ENCODE measurements at places on chromosomes 4 and X.
A peak's percentile ranks its signal among the peaks of the same experiment; 100 is the strongest.

DNA sequence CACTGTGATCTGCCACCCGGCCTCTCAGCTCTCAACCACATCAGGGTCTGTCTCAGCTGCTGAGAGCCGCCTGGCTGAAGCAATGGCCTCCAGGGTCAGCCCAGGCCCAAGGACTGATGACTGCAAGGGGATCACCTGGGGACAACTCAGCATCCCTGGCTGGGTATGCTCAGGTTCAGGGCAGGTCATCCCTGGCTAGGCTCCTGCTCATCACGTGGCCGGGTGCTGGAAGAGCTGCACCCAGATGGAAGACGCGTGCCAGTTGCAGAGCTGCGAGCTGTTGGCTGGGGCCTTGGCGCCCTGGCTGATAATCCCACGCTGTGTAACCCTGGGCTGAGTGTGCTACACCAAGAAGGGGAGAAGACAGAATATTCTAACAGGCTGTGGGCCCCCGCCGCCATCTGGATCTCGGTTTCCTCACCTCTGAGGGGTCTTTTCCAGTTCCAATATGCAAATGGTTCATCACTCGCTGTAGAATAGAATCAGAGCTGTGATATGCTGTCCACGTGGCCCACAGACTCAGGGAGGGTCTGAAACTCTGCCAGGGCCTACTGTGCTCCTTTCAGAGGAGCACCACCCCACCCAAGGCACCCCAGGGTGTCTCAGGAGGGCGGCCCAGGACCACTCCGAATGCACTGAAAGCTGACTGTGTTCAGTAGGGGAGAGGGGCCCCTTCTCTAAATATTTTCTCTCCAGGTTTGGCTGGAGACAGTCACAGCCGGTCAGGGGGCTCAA is 338.8 kb downstream of the BCOR start:
- DNase-seq: no peak

GRCh38 chr4:146975036-146975435 is 29.4 kb upstream of the TTC29 start:
- no peak for DNase-seq

DNA sequence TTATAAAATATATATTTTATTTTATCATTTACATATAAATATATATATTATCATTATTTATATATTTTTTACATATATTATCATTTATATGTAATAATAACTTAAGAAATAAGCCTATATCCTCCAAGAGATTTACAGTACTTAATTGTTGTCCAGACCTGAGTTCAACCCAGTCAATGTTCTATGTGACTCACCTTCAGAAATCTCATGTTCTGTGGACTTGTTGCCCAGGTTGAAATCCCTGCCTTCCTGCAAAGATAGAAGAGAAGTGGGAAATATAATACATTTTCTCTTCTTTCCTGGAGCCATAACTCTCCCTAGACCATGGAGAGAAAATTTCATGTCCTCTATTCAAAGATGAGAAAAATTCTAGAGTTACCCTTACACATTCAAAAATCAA is 247.3 kb downstream of the PARM1 start:
- no peak for DNase-seq

DNA sequence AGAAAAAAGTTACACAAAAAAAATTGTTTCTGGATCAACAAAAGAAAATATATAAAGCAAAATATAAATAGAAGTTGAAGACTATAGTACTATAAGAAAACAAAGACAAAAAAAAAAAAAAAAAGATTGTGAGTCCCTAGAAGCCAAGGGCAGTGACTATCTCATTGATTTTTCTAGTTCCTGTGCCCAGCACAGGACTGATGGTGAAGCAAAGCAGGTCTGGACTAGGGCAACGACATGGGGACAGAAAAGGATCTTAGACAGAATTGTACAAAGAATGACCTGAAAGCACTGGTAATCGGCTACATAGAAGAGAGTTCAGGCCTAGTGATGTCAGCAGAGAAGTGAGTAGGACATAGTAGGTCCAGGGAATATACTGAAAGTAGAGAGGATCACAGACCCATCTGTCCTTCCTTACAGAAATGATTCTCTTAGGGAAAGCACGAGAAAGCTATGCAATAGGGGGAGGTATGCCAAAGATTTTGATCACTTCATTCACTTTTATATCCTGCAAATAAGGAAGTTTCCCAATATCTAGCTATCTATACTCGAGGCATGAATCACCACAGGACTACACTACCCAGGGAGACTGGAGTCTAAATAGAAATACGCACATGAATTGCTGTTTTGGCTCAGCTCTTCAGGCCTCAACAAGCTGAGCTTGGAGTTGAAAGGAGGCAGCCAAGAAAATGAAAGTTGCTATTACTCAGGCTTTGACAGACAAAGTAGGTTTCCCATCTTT is 230.9 kb upstream of the GPC4 start:
- no peak for DNase-seq

DNA sequence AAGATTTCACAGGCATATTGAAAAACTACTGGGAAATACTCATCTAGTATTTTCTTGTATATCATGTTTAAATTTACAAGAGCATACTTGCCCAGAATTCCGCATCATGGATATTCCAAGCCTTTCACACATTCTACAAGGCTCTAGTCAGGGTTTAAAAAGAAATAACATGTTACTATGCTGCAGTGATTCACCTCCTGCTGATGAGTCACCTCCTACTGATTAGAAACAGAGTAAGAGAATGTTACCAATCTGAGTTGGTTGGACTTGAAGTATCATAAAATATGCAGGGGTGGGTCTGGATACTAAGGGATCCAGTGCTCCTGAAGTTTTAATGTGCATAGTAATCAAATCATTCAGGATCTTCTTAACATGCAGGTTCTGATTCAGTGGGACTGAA is 192.0 kb upstream of the ANK2 start:
- no peak for DNase-seq

- no peak for DNase-seq
Observed at GRCh38 chr4:77805840-77806239, 13.3 kb downstream of the CNOT6L start.

- no peak for DNase-seq
Observed at GRCh38 chr4:38820329-38821061, 15.9 kb upstream of the TLR1 start.

GRCh38 chr4:124018383-124019317 is 622.1 kb downstream of the SPRY1 start:
- DNase-seq: no peak

DNA sequence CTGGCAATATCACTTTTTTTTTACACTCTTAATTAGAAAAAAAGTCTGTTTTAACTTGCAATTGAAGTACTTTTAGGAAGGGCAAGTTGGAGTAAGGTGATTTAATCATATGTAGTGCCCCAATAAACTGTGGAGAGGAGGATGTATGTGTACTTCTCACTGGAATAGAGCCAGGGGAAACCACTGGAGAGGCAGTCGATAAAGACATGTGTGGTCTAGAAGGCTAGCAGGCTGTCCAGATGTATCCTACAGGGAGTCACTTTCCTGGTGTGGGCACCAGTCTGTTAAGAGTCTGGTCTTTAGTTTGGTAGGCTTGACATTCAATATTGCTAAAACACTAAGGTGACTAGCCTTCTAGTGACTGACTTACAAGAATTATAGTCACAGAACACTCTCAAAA is 9.6 kb upstream of the SGMS2 start:
- DNase-seq: no peak

DNA sequence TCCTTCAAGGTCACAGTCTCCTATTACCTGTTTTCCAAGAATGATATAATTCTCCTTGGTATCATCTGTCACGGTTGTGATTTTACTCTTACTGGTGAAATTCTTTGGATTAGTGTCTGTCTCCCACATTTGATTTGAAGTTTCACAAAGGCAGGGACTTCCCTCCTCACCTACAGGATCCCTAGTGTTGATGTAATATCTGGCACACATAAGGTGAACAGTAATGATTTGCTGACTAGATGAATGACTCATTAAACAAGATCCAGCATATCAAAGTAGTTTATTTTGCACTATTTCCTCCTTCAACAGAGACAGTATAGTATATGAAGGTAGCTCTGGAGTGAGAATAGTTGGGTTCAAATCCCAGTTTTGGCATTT is 135.3 kb upstream of the IL1RAPL2 start:
- no peak for DNase-seq

DNA sequence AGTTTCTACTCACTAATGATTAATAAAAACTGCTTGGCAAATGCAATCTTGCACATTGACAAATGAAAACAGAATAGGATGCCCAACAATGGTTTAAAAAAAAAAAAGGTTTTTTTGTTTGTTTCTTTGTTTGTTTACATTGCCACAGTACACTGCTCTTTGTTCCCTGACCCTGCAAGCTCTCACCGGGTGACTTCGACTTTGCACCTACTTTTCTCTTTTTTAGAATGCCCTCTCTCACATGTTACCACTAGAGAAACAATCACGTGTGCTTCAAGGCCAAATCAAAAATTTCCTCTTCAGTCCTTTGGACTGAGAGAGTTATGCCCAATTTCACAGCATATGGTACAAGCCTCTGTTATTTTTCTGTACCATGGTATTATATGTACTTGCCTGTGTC is 101.5 kb downstream of the DMD start:
- no peak for DNase-seq

GRCh38 chrX:133723930-133724329 is 261.5 kb downstream of the GPC3 start:
- DNase-seq: no peak

DNA sequence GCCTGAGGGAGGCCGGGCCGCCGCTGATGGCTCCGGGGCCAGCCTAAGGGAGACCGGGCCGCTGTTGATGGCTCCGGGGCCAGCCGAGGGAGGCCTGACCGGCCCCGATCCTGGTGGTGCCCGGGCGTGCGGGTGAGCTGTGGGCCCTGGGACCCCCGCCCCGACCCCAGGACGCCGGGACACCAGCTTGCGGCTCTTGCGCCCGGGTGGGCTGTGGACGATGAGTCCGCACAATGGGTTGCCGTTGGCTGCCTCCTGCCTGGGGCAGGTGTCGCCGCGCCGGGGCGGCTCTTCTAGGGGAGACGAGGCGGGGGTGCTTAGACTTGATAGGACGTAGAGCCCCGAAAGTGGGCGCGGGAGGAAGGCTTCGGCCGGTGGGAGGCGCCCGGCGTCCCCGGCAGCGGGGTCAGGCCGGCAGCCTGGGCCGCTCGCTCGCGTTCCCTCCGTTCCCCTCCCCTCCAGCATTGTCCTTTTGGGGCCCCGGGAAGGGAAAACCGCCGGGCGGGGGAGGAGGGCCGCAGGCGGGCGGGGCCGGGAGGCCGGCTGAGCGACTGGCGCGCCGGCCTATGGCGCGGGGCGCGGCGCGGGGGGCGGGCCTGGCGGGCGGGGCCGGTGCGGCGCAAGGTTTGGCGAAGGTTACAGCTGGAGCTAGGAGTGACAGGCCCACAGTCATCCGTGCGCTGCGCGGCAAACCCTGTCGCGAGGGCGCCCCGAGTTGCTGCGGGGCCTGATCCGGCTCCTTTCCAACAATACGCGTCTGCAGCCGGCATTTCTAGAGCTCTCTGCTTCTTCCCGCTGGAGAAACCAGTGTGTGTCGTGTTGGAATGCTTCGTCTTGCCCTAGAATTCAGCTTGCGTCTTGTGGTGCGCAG is 819 bp downstream of the KIAA0232 start:
- peak; percentile 87 for DNase-seq

- DNase-seq: no peak
Observed at GRCh38 chr4:188459381-188459780, 320.1 kb downstream of the TRIML1 start.

- DNase-seq: no peak
Observed at GRCh38 chr4:86055898-86056297, 304.0 kb downstream of the MAPK10 start.

- no peak for DNase-seq
Observed at GRCh38 chrX:125826080-125826479, 340.0 kb downstream of the DCAF12L2 start.

DNA sequence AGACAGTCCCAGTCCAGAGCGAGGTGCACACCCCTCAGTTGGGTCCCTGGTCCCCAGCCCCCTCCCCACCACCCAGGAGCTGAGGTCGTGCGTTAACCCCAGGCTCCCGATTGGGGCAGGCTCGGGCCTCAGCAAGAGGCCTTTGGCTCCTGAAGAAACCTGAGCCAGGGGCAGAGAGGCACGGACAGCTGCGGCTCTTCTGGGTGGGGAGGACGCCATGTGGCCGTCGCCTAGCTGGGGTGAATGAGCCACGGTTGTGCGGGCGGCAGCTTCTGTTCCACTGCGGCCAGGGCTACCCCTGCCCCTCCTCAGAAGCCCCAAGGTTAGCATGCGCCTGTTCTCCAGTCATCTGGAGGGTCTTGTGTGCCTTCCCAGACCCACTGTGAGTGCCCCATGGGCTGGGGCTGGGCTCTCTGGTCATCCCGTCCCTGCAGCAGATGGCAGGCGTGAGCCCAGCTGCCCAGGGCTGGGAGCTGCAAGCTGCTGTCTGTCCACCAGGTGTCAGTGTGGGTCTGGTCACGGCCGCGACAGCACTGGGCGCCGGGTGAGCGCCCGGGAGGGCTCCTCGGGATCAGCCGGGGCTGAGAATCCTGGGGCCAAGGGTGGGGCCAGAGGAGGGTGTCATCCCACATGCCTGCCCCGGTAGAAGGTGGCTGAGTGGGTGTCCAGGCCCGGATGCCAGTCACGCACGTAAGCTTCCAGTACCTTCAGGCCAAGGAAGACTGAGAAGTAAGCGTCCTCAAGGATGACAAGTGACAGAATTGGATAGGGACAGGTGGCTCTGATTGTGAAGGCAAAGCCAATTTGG is 21.9 kb downstream of the ATP2B3 start:
- peak; percentile 45 for DNase-seq

GRCh38 chr4:78222575-78223186 is 165.6 kb downstream of the FRAS1 start:
- DNase-seq: no peak

- DNase-seq: no peak
Observed at GRCh38 chr4:127968586-127968985, 3.4 kb downstream of the ABHD18 start.

- no peak for DNase-seq
Observed at GRCh38 chr4:32140636-32141035, 1420.5 kb downstream of the PCDH7 start.

- no peak for DNase-seq
Observed at GRCh38 chr4:139227729-139228404, 50.8 kb upstream of the ELF2 start.

- DNase-seq: no peak
Observed at GRCh38 chr4:182862921-182863320, 54.3 kb downstream of the DCTD start.

GRCh38 chrX:119677654-119677981 is 15.3 kb downstream of the SEPTIN6 start:
- DNase-seq: no peak

GRCh38 chrX:154731881-154732280 is 19.0 kb downstream of the GAB3 start:
- DNase-seq: no peak

DNA sequence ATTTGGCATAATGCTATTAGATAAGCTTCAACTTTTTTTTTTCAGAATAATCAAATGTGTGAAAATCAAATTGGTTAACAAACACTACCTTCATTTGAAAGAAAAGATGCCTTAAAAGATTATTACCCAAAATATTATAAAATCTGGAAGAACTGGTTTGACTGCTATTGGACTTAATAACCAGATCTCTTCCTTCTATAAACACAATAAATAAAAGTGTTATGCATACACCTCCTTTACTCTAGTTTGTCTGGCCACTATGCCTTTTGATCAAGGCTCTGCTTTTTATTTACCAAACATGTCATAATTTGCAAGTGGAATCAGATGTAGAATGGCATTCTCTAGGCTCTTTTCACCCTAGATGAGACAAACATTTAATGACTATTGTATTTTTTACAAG is 897.3 kb upstream of the EPHA5 start:
- DNase-seq: no peak

- DNase-seq: no peak
Observed at GRCh38 chr4:100348473-100348872, 158.2 kb upstream of the DDIT4L start.

Data from C1 segment of cervical spinal cord (tissue), 14 donors.